ENCODE measurements at places on chromosomes 11 and 22.

DNA sequence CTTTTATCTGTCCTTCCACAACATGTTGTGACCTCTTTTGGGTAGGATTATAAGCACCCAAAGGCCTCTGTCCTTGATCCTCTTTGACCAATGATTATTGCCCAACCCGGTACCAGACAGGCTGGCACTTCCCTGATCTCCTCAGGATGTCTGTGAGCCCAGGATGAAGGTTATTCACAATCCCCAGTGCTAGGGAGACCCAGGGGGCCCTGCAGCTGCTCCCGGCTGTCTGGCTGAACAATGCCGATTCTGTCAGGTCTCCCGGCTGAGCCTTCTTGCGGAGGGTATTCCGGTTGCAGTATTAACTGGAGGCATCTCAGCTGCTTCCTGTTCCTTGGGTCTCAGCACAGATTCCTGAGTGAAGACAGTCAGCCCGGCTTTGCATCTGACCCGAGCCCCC lies 71.2 kb upstream of the CDON start:
- DNase-seq: no peak

DNA sequence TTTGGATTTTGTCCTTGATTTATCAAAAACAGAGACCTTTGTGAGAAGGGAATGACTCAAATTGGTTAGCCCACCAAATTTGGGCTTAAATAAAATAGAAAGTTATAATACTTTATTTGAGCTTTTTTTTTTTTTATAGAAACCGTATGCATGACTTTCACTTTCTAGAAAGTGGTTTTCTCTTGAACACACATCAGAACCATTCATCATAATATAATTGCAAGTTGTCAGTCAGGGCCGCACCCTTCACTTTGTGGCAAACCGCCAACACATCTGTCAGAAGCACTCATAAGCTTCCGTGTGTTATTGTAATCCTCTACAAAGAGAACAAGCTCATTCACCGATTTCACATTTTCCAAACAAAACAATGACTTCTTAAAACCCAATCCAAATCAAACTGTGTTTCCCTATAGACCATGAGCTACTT lies 76.1 kb downstream of the SOX6 start:
- DNase-seq: peak; percentile 26

- DNase-seq: no peak
Measured at GRCh38 chr22:24592058-24592850, 619 bp downstream of the LRRC75B start.

GRCh38 chr11:103682318-103683184 lies 353.9 kb upstream of the DDI1 start:
- peak; percentile 19 for DNase-seq

DNA sequence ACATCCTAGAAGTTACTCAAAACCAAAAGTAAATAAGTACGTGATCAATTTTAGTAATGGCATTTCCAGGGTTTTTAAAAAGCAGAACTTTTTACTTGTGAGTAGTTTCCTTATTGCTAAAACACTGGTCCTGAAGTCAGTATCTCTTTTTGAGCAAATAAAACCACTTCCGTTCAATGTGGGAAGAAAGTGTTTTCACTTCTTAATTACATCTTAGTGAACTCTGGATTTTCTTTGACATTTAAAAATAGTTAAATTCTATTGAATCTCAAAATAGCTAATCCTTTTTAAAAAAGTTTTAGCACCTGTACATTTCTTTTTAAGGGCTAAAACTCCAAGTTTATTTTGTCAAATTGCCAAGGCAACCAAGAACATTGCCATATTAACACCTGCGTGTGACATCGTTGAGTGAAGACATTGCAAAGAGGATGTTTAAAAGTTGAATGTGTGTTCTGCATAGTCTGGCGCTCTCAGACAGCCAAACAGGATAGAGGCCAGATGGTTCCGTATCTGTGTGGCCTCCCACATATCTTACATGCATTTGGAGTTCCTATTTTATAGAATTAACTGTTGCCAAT lies 17.2 kb upstream of the OR5B21 start:
- no peak for DNase-seq

DNA sequence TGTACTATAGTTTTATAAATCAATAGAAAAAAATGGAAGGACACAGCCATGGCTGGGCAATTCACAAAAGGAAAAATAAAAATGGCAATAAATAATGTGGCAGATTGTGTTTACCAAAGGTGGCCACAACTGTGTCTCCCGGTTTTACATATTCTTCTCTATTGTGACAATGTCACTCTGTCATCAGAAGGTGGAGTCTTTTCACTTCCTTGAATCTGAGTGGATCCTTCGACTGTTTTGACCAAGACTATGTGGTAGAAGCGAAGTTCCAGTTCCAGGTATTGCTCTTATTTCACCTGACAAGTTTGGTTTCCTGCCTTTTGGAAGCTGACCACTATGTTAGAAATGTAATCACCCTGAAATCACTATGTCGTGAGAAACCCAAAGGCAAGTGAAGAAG lies 31.0 kb upstream of the HSD17B12 start:
- DNase-seq: no peak

DNA sequence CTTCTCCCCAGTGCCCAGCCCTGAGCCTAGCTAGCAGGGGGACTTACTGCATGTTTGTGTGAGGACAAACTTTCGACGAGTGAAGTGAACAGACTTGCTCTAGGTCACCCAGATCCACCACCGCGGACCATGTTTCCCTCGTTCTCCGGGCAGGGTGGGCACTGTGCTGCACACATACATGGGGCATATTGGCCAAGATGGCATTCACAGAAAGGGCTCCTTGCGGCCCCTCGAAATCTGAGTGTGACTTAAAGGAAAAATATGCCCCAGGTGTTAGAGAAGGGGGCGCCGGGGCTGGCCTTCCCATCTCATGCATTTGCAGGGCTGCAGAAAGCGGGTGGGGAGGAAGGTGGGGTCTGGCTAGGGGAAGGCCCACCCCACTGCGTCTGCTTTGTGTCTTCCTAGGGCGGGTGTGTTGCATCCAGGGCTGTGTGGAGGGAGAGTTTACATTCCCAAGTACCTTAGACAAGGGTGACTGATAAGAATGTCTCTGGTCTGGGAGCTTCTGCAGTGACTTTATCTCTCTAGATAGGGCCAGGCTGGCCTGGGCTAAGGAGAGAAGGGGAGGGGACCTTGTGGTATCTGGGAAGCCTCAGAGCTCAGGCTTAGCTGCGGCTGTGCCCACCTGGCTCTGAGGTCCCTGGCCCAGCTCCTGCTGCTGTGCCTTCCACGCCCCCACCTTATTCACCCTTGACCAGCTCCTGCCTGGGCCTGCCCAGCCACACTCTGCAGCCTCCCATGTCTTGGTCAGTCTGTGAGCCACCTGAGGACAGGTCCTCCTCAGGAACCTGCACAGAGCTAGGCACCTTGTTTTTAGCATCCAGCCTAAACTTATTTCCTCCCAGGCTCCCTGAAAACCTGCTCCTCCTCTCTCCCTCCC lies 45.8 kb downstream of the LRRC32 start:
- DNase-seq: peak; percentile 29

DNA sequence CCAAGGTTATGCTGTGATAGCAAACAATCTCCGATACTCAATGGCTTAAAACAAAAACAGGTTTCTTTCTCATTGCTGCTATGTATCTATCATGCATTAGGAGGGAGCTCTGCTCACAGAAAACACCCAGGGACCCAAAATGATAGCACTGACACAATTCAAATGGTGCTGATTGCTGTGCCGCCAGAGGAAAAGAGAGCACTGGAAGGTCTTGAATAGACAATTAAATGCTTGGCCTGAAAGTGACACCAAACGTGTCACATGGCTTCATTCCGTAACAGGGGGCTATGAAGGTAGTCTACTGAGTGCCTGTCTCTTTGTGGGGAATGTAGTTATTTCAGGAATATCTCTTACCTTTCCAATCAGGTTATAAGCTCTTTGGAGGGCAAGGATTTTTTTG lies 94.2 kb downstream of the FAR1 start:
- no peak for DNase-seq

- DNase-seq: peak; percentile 3
Measured at GRCh38 chr11:70212227-70212811, 9.2 kb downstream of the FADD start.

- DNase-seq: no peak
Measured at GRCh38 chr22:30104501-30105156, 24.4 kb downstream of the HORMAD2 start.

- DNase-seq: no peak
Measured at GRCh38 chr11:61778920-61779650, 13.3 kb downstream of the TMEM258 start.

GRCh38 chr11:77200351-77201268 lies 72.6 kb downstream of the MYO7A start:
- no peak for DNase-seq

DNA sequence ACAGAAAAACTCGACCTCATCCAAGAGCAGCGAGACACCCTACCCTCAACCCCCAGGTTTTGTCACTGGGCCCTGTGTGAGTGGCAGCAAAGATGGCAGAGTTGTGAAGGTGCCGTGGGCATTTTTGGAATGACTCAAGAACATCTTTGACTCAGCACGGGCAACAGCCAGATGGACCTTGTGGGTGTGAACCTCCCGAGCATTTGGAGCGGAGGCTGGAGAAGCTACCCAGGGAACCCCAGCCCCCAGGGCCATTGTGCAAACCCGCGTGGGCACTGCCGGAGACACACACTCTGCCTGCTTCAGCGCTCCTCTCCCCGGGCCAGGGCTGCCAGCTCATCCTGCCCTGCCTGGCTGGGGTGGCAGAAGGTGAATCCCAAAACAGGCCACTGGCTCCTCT lies 66.1 kb downstream of the PANX1 start:
- DNase-seq: no peak

DNA sequence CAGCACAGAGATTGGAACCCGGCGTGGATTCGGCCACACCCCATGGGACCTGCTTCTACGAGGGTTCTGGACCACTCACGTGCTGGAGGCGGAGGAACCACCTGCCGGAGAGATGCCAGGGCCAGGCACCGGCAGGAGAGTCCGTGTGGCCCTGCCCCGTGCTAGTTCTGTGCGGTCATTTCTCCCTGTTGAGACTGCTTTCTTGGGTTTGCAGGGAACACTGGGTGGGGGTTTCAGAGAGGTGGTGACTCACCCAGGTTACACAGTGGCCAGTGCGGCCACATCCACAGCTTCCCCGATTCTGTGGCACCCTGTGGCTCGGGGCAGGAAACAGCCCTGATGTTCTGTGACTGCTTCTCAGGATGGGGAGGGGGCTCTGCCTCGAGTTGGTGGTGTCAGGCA lies 3.6 kb upstream of the PHLDA2 start:
- DNase-seq: peak; percentile 50

GRCh38 chr11:2191883-2192282 lies 20.3 kb upstream of the TH start:
- no peak for DNase-seq

- DNase-seq: no peak
Measured at GRCh38 chr11:128213461-128213860, 373.9 kb downstream of the ETS1 start.

DNA sequence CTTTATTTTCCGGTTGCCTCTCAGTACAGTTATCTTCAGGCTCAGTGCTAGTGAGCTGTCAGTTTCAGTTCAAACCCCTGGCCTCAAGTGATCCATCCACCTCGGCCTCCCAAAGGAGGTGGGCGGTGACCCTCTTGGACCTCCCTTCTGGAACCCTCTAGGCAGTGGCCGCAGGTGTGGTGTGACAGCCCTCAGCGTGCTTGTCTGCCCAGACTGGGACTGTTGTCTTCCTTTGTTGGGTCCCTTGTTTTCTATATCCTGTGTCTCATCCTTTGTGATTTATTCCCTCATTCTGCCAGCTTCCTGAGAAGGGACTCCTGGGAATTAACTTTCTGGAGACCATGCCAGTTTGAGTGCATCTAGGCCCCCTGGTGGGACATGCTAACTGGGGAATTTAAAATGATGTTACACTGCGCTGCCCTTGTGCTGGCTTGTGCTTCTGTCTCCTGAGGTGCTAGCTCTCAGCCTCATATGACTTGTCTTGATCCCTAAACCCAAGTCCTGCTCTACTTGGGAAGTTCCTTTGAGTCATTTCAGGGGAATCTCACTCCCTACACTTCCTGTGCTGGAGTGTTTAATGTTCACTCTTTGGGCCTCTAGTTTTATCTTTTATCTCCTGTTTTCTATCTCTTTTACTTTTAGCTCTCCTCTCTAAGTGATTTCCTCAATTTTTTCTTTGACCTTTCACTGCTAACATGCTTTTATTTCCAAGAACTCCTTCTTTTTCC lies 19.4 kb downstream of the MED15 start:
- DNase-seq: peak; percentile 74

DNA sequence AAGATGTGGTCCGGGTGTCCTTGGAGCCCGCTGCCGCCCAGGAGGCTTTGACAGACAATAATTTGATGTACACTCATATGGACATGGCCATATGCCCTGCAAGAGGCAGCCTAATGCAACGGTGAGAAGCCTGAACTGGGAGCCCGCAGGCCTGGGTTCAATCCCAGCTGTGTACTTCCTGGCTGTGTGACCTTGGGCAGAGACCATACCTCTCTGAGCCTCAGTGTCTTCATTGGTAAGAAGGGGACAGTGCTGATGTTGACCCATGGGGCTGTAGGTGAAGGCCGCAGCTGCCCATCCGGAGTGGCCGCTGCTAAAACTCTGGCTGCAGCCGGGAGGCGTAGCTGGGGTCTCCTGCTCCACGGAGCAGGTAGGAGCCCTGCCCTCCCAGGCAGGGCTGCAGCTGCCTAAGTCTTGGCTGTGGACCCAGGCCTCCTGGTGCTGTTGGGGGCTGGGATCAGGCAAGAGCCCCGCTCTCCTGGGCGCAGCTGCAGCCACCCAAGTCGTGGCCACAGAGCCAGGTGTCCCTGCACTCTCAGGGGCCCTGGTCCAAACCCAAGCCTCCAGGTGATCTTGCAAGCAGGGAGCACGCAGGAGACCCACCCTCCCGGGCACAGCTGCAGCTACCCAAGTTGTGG lies 8.9 kb downstream of the IL2RB start:
- no peak for DNase-seq

GRCh38 chr11:104973616-104974015 lies 5.2 kb upstream of the CASP4 start:
- DNase-seq: no peak

GRCh38 chr22:26485806-26486390 lies 2.2 kb downstream of the SRRD start:
- DNase-seq: no peak

DNA sequence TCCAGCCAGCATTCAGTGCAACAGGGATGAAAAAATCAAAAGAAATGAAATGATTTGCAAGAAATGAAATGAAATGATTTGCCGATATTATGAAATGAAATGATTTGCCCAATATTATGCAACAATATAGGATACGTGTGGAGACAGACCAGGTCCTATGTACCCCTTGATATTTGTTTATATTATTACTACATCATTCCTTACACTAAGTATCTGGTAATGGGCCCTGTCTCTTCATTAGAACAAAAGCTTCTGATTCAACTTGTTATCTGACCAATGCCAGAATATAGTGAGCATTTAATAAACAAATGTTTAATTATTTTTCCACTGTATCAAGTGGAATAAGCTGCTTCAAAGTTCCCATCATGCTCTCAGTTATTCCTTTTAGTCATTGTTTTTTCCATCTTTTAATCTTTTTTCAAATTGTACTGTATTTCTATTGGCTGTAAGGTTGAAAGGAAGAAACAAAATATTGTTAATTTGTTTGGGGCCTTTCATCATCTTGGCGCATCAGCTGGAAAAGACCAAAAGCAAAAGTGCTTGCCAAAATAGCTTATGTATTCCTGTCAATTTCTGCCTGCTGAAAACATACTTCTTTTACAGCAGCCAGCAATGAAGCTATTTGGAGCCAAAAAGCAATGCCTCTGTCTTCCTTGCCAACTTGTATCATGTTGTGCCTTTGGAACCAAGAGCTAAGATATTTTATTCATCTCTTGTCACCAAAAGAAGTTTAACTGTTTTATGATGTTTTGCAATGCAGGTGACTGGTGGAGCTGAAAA lies 2314.9 kb downstream of the LRRC4C start:
- DNase-seq: no peak

GRCh38 chr11:57069942-57070341 lies 81.2 kb downstream of the OR5AK2 start:
- DNase-seq: no peak
